H9 (cell line): ENCODE measurements at places on chromosomes 1 and 21. TPM values are rescaled to one million over a fixed set of nuclear protein-coding genes. Genes with fewer than 3 reads are reported as not detected.

GRCh38 chr1:53415432-53415831 is 43.8 kb upstream of the DMRTB1 start:
- peaks cover 11% of the 10 kb centered on the region; the same call in 1 of the 2 replicates for H3K4me1 ChIP-seq
- peaks cover 4% of the 10 kb centered on the region; the same call in 1 of the 2 replicates for H3K36me3 ChIP-seq
- H3K27me3 ChIP-seq: no peaks in the 10 kb centered on the region
- H3K27ac ChIP-seq: no peak overlapping the region

Gene NCSTN
- 67.8 and 69.3 TPM in 2 replicates for total RNA-seq

Gene STPG1
- total RNA-seq: 8.3 and 9.5 TPM in 2 replicates

DNA sequence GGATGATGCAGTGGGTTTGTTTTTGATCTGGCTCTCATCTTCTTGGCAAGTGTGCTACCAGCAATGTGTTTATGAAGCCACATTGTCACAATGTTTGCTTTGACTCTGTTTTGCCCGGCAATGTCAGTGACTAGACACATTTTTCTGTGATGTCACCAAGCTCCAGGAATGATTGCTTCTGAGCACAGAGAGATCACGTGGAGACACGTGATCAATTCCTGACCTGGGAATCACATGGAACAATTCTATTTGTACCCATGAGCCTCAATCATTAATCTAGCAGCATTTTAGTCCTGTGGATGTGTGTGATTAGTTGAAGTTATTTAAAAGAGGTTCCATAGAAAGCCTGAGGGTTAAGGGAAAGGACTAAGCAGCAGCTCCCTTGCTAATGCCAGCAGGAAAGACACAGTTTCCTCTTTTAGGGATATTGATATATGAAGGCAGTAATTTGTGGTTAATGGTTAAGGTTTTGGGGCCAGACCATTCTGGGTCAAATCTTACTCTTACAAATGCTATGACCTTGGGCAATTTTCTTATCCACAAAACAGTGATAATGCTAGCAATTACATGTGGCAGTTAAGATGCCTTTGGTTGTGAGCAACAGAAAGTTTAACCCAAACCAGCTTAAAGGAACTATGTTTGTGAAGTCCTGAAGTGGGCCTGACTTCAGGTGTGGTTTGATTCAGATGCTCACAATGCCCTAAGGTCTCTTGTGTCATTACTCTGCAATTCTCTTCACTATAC is 59.0 kb downstream of the FASLG start:
- no peaks in the 10 kb centered on the region for H3K4me1 ChIP-seq
- DNase-seq: no peak
- H3K36me3 ChIP-seq: no peaks in the 10 kb centered on the region
- no peak overlapping the region for H3K27ac ChIP-seq
- no peak overlapping the region for H3K4me3 ChIP-seq
- H3K27me3 ChIP-seq: no peaks in the 10 kb centered on the region

- H3K27ac ChIP-seq: no peak overlapping the region
- DNase-seq: no peak
- no peaks in the 10 kb centered on the region for H3K27me3 ChIP-seq
- H3K4me1 ChIP-seq: no peaks in the 10 kb centered on the region
These were observed 105.8 kb downstream of the MRPL39 start for GRCh38 chr21:25501462-25501861.

DNA sequence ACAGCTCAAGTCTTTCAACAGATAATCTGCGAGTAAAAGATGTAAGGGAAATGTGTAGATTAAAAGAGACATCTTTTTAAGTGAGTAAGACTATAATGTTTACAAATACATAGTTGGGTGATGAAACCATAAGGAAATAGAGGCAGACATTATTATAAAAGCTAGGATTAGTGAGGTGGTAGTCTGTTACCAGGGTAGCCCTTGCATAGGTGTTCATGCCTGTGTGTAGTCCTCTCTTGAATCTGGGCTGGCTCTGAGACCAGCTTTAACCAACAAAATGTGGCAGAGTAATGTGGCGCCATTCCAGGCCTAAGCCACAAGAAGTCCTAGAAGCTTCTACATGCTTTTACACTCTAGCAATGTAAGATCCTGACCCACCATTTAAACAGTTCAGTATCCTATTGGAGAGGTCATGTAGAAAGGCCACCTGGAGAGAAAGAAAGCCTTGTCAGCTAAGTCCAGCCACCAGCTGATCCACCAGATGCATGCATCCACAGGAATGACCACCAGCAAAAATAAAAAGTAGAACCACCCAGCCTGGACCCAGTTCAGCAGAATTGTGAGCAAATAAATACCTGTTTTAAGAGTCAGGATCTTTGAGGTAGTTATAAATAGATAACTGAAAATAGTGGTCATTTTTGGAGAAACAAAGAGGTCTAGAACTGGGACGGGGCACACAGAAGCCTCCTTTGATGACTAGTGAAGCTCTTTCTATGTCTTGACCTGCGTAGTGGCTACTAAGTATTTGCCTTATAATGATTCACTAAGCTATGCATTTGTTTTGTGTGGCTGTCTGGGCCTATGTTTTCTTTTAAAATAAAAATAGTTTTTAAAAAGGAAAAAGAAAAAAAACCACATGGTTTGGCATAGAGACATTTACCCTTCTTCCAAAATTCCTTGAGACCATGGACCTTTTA is 8.1 kb downstream of the NIBAN1 start:
- no peaks in the 10 kb centered on the region for H3K27me3 ChIP-seq
- H3K27ac ChIP-seq: no peak overlapping the region
- H3K4me1 ChIP-seq: no peaks in the 10 kb centered on the region
- DNase-seq: no peak
- no peak overlapping the region for H3K4me3 ChIP-seq
- no peaks in the 10 kb centered on the region for H3K36me3 ChIP-seq

DNA sequence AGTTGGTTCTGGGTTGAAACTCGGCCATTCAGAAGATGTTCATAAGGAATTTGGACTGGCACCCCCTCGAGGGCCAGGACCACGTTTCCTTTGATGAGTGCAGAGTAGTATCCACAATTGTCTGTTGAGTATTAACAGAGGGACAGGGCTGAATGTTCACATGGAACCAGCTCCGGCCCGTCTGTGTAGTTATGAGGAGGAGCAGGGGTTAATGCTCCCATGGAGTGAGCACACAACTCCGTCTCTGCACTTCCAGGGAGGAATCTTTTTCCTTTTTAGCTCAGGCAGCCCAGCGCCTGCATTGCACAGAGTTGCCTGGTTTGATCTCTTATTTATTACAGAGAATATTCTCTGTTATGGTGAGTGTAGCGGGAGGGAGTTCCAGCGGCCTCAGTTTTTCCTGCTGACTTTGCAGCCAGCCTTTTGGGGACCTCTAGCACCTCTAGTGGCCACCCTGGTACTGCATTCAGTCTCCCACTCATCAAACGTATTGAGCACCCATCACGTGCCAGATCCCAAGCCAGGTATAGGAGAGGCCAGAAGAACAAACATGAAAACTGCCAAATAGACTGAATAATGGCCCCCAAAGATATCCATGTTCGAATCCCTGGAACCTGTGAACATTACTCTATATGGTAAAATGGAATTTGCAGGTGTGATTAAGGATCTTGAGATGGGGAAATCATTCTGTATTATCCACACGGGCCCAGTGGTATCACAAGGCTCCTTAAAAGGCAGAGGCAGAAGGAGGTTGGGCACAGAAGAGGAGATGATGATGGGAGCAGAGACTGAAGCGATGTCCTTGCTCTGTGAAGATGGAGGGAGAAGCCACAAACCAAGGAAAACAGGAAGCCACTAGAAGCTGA is 167.7 kb upstream of the CSF3R start:
- peak overlapping the region; percentile 27; the same call in 1 of the 3 replicates for H3K4me3 ChIP-seq
- 0 out of 2 replicates have a peak, but pooled peaks cover 3% of the 10 kb centered on the region for H3K4me1 ChIP-seq
- H3K27me3 ChIP-seq: no peaks in the 10 kb centered on the region
- H3K36me3 ChIP-seq: no peaks in the 10 kb centered on the region
- H3K27ac ChIP-seq: no peak overlapping the region
